Aorta (tissue), 5 donors: ENCODE measurements at places on chromosomes 13 and 19.

DNA sequence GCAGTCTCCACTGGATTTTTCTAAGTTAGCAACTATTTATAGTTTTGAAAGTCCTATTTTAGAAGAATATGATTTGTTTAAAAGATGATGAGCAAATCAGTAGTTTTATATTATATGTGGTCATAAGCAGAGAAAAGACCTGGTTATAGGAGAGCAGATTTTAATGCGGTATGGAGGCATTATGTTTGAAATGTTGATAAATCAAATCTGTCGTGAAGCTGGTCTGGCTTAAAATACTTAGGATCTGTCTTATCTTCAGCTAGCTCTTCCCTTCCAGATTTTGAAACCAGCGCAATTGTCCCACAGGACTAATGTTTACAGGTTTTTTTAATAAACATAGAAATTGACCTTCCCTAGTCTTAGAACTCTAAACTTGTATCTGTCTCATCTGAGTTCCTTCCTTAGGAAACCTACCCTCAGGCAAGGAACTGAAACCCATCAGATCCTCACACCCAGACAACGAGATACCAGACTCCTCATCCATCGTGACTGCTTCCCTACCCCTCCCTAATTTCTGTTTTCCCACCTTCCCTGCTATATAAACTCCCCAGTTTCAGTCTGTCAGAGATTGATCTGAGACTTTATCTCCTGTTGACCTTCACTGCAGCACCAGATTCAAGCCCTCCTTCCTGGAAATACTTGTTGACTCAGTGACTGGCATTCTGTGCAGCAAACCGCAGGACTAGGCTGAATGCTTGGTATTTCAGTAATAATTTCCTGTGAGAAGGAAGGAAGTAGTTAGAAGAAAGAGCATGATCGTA is 37.8 kb upstream of the CXCL17 start:
- H3K27me3 ChIP-seq = no peaks in the 10 kb centered on the region
- no peaks in the 10 kb centered on the region for H3K4me1 ChIP-seq
- no peaks in the 10 kb centered on the region for H3K36me3 ChIP-seq
- H3K27ac ChIP-seq = no peak overlapping the region

DNA sequence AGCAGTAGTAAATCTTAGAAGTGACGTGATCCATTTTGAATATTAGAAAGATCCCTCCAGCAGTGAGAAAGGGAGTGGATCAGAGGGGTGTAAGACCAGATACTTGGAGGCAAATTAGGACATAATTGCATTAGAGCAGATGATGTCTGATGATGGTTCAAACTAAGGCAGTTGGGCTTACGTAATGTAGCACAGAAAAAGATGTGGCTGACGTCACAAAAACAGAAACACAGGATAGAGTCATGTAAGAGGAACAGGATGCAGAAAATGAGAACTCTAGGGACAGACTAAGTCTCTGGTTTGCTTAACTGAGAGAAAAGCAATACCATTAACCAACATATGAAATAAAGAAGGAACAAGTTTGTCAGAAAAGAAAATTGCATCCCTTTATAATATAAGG is 392.5 kb upstream of the DACH1 start:
- H3K4me3 ChIP-seq = no peak overlapping the region
- no peaks in the 10 kb centered on the region for H3K4me1 ChIP-seq
- no peak for DNase-seq
- H3K36me3 ChIP-seq = no peaks in the 10 kb centered on the region
- H3K27ac ChIP-seq = no peak overlapping the region

DNA sequence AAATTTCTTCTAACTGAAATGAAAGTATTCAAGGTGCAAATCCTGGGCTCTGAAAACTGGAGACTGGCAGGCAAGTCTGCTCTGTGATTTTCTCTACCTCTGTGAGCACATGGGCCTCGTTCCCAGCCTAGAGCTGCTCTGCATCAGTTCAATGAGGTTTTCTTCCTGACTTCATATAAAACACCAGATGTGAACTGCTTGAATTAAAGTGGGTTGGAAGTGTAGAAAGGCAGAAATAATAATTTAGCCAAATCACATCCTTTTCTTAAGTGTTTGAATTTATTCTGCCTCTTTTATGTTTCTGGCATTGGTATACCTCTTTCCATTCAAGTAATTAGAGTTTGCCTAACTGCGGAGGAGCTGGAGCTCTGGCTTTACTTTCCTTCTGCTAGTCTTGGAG is 540.8 kb downstream of the OLFM4 start:
- no peak overlapping the region for H3K4me3 ChIP-seq
- H3K4me1 ChIP-seq = no peaks in the 10 kb centered on the region
- no peaks in the 10 kb centered on the region for H3K36me3 ChIP-seq
- DNase-seq = no peak
- no peaks in the 10 kb centered on the region for H3K27me3 ChIP-seq
- no peak overlapping the region for H3K27ac ChIP-seq

DNA sequence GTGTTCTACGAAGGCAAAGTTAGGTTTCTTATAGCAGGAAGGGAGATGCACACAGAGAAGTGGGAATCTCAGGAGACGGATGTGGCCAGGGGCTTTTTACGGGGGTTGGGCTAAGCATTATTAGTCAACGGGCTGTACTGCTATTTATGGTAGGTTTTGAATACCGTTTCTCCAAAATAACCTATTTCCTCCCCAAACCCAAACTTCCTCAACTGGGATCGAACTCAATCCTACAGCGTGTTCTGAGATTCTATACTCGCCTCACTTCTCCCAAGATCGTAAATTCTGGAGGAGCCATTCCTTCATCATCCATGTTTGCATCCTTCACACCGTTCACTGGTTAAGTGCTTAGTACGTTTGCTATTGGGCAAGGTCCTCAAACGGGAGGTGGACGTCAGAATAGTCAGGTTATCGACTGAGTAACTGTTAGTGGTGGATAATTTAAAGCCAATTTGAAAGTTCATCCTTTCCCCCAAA is 1.2 kb upstream of the TRIM13 start:
- H3K27me3 ChIP-seq = no peaks in the 10 kb centered on the region
- no peaks in the 10 kb centered on the region for H3K36me3 ChIP-seq
- peaks cover 4% of the 10 kb centered on the region for H3K4me1 ChIP-seq
- H3K27ac ChIP-seq = peak overlapping the region; percentile 37
- no peak for DNase-seq

- no peak overlapping the region for H3K27ac ChIP-seq
- no peaks in the 10 kb centered on the region for H3K4me1 ChIP-seq
- DNase-seq = no peak
- H3K36me3 ChIP-seq = no peaks in the 10 kb centered on the region
These were observed 6.7 kb downstream of the KCNJ14 start for GRCh38 chr19:48461982-48462655.

GRCh38 chr13:73449252-73449651 is 390.4 kb downstream of the KLF5 start:
- H3K27me3 ChIP-seq = no peaks in the 10 kb centered on the region
- H3K4me3 ChIP-seq = no peak overlapping the region
- no peaks in the 10 kb centered on the region for H3K36me3 ChIP-seq

GRCh38 chr19:10467104-10467706 is 36.0 kb downstream of the KEAP1 start:
- no peak for DNase-seq
- H3K27me3 ChIP-seq = no peaks in the 10 kb centered on the region
- H3K27ac ChIP-seq = no peak overlapping the region
- H3K4me3 ChIP-seq = no peak overlapping the region
- no peaks in the 10 kb centered on the region for H3K4me1 ChIP-seq

GRCh38 chr13:27391471-27391870 is 32.9 kb upstream of the GTF3A start:
- DNase-seq = no peak
- H3K4me3 ChIP-seq = no peak overlapping the region
- no peaks in the 10 kb centered on the region for H3K4me1 ChIP-seq
- peaks cover 1% of the 10 kb centered on the region for H3K27me3 ChIP-seq
- H3K36me3 ChIP-seq = no peaks in the 10 kb centered on the region

- DNase-seq = no peak
- H3K36me3 ChIP-seq = no peaks in the 10 kb centered on the region
- H3K27me3 ChIP-seq = no peaks in the 10 kb centered on the region
- no peak overlapping the region for H3K27ac ChIP-seq
These were observed 240.2 kb downstream of the LHFPL6 start for GRCh38 chr13:39362652-39363381.

- H3K27ac ChIP-seq = no peak overlapping the region
- H3K36me3 ChIP-seq = no peaks in the 10 kb centered on the region
- H3K4me3 ChIP-seq = no peak overlapping the region
- peaks cover 8% of the 10 kb centered on the region for H3K4me1 ChIP-seq
These were observed 72.4 kb downstream of the STK24 start for GRCh38 chr13:98504371-98504963.

- no peak for DNase-seq
- H3K4me3 ChIP-seq = no peak overlapping the region
- H3K4me1 ChIP-seq = no peaks in the 10 kb centered on the region
- H3K27me3 ChIP-seq = no peaks in the 10 kb centered on the region
- no peaks in the 10 kb centered on the region for H3K36me3 ChIP-seq
These were observed 127.2 kb downstream of the CRYL1 start for GRCh38 chr13:20398459-20398858.

DNA sequence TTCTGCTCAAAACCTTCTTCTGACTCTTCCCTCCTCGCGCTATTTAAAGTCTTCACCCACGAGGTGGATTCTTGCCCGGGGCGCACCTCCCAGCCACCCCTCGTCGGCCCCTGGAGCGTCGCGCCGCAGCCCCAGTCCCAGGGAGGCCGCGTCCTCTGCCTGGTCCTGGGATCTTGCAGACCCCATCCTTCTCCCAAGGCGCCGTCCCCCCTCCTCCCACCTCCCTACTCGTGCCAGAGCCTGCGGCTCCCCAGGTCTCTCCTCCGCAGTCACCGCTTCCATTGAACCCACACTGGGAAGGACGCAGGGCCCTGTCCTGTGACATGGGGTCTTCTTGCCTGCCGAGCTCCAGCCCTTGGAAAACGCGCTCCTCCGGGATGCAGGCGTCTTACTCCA is 486 bp downstream of the ZNF808 start:
- no peak for DNase-seq
- H3K4me1 ChIP-seq = no peaks in the 10 kb centered on the region
- peak overlapping the region; percentile 81 for H3K27ac ChIP-seq
- H3K4me3 ChIP-seq = peak overlapping the region; percentile 72
- no peaks in the 10 kb centered on the region for H3K27me3 ChIP-seq

DNA sequence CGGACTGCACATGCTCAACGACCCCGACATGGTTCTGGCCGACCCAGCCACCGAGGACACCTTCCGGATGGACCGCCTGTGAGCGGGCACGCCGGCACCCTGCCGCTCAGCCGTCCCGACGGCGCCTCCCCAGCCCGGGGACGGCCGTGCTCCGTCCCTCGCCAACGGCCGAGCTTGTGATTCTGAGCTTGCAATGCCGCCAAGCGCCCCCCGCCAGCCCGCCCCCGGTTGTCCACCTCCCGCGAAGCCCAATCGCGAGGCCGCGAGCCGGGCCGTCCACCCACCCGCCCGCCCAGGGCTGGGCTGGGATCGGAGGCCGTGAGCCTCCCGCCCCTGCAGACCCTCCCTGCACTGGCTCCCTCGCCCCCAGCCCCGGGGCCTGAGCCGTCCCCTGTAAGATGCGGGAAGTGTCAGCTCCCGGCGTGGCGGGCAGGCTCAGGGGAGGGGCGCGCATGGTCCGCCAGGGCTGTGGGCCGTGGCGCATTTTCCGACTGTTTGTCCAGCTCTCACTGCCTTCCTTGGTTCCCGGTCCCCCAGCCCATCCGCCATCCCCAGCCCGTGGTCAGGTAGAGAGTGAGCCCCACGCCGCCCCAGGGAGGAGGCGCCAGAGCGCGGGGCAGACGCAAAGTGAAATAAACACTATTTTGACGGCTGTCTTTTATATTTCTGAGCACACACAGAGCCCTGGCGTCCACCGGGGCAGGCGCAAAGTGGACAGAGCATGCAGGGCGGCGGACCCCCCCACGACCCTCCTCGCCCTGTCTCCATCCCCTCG is 13.6 kb downstream of the COMP start:
- H3K4me1 ChIP-seq = no peaks in the 10 kb centered on the region
- H3K27ac ChIP-seq = no peak overlapping the region
- H3K36me3 ChIP-seq = no peaks in the 10 kb centered on the region
- no peak overlapping the region for H3K4me3 ChIP-seq
- no peaks in the 10 kb centered on the region for H3K27me3 ChIP-seq

- H3K27me3 ChIP-seq = no peaks in the 10 kb centered on the region
- H3K36me3 ChIP-seq = no peaks in the 10 kb centered on the region
- no peak overlapping the region for H3K4me3 ChIP-seq
- no peaks in the 10 kb centered on the region for H3K4me1 ChIP-seq
- no peak overlapping the region for H3K27ac ChIP-seq
- no peak for DNase-seq
These were observed 10.6 kb upstream of the MADCAM1 start for GRCh38 chr19:485583-486236.

DNA sequence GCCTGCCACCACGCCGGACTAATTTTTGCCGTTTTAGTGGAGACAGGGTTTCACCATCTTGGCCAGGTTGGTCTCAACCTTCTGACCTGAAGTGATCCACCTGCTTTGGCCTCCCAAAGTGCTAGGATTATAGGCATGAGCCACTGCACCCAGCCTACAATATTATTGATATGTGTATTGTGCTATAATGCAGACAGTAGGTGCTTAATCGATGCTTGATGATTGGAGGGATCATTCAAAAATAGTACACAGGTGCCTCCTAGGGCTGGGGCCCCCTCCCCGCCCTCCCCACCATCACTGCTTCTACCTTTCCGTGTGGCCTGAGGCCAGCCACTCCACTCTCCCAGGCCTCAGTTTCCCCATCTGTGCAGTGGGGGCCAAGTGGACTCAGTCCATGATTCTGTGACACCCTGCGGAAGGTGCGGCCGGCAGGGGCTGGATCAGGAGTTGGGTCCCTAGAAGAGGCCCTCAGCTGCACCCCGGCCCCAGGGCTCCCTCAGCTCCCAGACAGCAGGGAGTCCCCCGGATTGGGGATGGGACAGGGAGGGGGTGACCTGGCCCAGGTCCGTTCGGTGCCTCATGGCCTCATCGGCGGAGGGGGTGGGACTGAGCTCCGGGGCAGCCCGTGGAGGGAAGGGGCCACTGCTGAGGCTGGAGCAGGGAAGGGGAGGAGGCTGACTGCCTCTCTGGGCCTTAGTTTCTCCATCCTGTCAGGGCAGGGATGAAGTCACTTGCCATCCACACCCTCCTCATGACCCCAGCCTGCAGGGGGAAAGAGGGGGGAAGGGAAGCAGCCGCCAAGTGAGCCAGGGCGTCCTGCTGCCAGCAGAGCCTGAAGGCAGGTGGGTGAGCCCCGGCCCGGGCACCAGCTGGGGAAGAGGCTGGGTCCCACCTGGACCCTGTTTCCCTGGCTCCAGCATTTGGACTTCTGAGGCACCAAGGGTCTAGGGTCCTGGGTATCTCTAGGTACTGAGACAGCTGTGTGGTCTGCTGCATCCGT is 1.2 kb downstream of the ADAMTSL5 start:
- H3K4me1 ChIP-seq = no peaks in the 10 kb centered on the region
- H3K27ac ChIP-seq = no peak overlapping the region
- no peaks in the 10 kb centered on the region for H3K36me3 ChIP-seq
- no peaks in the 10 kb centered on the region for H3K27me3 ChIP-seq
- DNase-seq = no peak
- no peak overlapping the region for H3K4me3 ChIP-seq

- no peaks in the 10 kb centered on the region for H3K4me1 ChIP-seq
- no peaks in the 10 kb centered on the region for H3K27me3 ChIP-seq
- H3K36me3 ChIP-seq = no peaks in the 10 kb centered on the region
- H3K4me3 ChIP-seq = peak overlapping the region; percentile 55
These were observed 758 bp upstream of the ZNF888 start for GRCh38 chr19:52923778-52924593.

- no peak overlapping the region for H3K4me3 ChIP-seq
- no peaks in the 10 kb centered on the region for H3K27me3 ChIP-seq
- peak overlapping the region; percentile 98 for H3K27ac ChIP-seq
- H3K36me3 ChIP-seq = no peaks in the 10 kb centered on the region
These were observed 2.9 kb downstream of the HIF3A start for GRCh38 chr19:46299695-46300094.

GRCh38 chr19:45264781-45265317 is 13.8 kb downstream of the MARK4 start:
- DNase-seq = no peak
- no peaks in the 10 kb centered on the region for H3K36me3 ChIP-seq
- H3K27me3 ChIP-seq = no peaks in the 10 kb centered on the region
- no peak overlapping the region for H3K27ac ChIP-seq
- no peak overlapping the region for H3K4me3 ChIP-seq
- H3K4me1 ChIP-seq = no peaks in the 10 kb centered on the region
